GM03348 (cell line): ENCODE measurements at places on chromosomes 12 and 14.

DNA sequence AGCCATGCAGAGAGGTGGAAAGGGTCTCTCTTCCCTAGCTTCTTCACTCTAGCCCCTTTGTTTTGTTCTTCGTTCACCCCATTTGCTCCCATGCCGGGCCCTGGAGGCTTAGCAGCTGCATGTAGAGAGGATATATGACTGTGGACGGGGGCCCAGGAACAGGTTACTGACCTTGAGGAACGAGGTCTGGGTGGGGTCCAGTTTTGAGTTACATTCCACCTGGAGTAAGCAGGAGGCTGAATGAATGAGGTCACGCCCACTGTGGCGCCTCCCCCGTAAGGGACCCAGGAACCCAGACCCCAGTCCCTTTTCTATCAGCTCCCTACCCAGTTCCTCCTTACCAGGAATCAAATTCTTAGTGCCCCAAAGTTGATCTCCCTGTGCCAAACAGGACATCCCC, 6.6 kb downstream of the NDRG2 start:
- no peak for DNase-seq

DNA sequence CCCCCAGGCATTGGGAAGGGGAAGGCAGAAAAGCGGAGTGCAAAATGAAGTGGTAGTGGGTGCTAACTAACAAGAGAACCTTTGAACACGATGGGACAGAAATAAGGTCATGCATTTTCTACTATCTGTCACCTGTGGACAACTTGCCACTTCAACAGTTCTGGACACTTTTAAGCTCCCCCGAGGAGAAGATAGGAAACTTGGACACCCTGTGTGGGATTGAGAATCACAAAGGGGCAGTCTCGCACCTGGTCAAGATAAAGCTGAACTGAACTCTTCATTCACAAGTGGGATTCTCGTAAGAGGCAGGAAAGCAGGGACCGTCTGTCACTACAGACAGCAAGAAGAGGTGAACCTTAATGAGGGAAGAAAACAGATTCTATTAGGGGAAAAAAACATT, 51.6 kb downstream of the EIF2S3B start:
- DNase-seq: no peak

DNA sequence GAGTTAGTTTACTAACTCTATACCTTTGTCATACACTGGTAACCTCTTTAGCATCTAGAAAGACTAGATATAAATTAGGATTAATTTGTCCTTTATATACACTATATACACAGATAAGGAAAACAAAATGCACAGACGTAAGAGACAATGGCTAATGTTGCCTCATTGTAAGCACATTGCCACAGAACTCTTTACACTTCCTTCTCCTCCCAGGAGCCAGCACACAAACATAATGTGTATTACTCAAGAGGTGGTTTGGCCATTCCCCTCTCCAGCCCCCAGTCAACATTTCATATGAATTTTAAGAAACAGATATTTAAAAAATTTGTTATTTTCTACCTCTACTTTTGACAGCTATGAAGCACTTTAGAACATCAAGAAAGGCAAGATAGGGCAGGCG, 131.4 kb upstream of the OR4E1 start:
- DNase-seq: no peak

GRCh38 chr14:33986804-33987203, 35.9 kb upstream of the EGLN3 start:
- peak; percentile 43 for DNase-seq

GRCh38 chr12:108363165-108363564, 24.1 kb upstream of the CMKLR1 start:
- DNase-seq: no peak

- DNase-seq: no peak
Measured at GRCh38 chr14:32381869-32382268, 52.8 kb downstream of the AKAP6 start.

GRCh38 chr12:48000878-48001504, 3.3 kb downstream of the COL2A1 start:
- DNase-seq: peak; percentile 69

GRCh38 chr12:53775478-53776145, 23.8 kb upstream of the CISTR start:
- peak; percentile 27 for DNase-seq

GRCh38 chr12:69919495-69919894, 94.5 kb downstream of the MYRFL start:
- no peak for DNase-seq

DNA sequence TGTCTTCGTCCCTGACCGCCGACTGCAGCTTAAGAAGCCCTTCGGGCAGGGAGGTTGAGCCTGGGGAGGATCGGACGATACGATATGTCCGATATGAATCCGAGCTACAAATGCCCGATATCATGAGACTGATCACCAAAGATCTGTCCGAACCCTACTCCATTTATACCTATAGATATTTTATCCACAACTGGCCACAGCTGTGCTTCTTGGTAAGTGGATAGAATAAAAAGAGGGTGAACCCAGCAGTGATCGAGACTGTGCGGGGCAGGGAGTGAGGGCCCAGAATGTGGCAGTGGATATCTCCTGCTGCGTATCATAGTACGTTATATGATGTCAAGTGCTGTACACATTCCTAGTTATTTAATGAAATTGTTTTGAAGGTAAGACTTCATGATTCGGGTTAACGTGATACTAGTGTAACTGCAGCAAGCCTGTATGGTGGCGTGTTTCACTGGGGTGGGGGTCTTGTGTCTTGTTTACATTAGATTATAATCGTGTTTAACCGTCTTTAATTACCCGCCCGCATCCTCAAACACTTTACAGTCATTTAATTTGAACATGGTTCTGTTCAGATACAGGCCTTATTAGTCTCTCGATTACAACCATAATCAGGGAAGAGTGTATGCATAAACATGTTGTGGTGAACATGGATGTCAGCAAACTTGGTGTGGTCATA, 1.3 kb downstream of the NAA30 start:
- DNase-seq: peak; percentile 11

- DNase-seq: peak; percentile 57
Measured at GRCh38 chr12:51246254-51246853, 7.7 kb downstream of the DAZAP2 start.

- peak; percentile 72 for DNase-seq
Measured at GRCh38 chr14:50773632-50774541, 57.1 kb downstream of the NIN start.

DNA sequence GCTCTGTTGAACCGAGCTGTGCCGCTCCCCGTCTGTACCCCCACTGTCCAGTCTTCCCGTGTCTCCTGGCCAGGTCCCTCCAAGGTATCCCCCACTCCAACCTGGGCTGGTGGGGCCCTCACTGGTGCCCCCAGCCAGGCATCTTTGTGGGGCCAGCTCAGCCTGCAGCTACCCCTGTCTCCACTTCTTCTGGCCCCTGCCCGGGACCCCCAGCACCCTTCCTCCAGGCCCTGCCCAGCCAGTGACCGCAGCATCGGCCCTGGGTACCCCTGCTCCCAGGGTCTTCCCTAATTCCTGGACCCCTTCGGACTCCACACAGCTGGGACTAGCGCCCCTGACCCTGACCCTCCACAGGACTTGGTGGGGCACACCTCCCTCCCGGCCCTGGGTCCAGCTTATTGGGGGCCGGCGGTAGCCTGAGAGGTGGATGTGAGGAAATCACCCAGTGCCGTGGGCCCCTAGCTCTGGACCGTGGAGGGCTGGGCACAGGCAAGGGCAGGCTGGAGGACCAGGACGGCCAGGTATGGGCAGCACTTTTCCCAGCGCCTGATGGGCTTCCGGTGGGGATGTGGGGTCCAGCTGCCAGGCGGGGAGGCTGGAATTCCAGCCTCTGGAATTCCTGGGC, 4.1 kb upstream of the CRIP1 start:
- DNase-seq: no peak

- no peak for DNase-seq
Measured at GRCh38 chr12:27467641-27468040, 21.1 kb downstream of the SMCO2 start.

DNA sequence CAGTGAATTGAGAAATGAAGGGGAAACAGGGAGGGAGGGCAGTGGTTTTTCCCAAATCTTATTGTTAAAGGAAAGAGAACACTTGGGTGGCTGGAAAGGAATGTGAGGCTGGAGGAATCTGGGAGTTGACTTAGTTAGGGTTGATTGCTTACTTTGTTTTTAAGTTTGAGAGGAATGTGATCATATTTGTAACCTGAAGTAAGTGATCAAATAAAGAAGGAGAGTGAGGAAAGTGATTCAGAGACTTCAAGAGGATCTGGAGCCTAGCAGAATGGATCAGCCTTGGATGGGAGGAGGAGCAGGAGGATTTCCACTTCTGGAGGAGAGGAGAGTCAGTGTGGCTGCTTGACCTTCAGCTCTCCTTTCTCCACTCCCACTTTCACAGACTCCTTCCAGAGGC, 6.0 kb upstream of the LRP6 start:
- peak; percentile 73 for DNase-seq

GRCh38 chr12:26128168-26128567, 3.3 kb upstream of the BHLHE41 start:
- peak; percentile 25 for DNase-seq

GRCh38 chr14:24465368-24465767, 22.8 kb upstream of the SDR39U1 start:
- DNase-seq: no peak

DNA sequence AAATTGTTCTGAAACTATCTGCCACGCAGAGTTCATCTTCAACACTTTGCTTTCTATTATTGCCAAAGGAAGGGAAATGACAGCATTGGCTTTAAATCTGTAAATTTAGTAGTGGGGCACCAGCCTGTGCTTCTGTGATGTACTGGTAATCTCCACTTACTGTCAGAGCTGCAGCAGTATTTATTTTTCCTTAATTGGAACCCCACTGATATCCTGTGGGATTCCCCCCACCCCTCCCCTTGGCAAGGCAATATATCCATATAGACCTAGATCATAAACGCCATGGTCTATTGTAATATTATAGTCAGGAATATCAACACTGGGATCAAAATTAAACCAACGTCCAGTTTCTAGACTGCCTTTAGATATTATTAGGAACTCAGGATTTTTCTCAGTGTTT, 96.7 kb downstream of the RMST start:
- no peak for DNase-seq

- DNase-seq: peak; percentile 76
Measured at GRCh38 chr12:30691122-30691879, 4.4 kb downstream of the IPO8 start.

DNA sequence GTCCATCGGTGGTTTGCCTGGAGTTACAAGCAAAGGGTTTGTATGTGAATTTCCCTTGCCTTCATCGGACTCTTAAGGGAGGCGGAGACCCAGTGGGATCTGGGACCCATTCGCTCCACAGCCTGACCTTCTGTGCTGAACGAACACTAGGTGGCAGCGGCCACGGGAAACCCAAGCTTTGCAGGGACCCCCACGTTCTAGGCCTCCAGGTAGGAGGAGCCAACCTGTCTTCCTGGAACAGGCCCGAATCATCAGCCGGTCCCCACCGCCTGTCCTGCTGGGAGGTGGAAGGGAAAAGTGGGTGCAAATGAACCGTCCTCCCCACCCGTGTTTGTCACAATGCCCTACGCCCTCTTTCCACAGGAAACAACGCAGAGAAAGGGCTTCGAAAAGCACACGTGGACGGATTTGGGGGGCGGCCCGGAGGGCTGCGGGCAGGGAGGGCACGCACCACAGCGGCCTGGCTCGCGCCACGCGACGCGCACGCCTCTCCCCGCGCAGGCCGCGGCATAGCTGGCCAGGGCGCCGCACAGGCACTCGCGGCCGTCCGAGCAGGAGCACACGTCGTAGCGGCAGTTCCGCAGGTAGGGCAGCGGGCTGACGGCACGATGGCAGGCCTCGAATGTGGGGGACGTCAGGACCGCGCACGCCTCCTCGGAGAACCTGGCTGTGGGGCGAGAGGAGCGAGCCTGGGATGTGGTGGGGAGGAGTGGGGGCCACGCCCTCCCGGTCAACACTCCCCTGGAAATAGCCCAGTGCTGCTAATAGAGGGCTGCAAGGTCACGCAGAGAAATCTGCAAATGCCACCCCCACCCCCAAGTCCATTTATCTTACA, 67.8 kb downstream of the VWF start:
- no peak for DNase-seq

- DNase-seq: no peak
Measured at GRCh38 chr12:9273276-9273675, 65.1 kb upstream of the PZP start.

DNA sequence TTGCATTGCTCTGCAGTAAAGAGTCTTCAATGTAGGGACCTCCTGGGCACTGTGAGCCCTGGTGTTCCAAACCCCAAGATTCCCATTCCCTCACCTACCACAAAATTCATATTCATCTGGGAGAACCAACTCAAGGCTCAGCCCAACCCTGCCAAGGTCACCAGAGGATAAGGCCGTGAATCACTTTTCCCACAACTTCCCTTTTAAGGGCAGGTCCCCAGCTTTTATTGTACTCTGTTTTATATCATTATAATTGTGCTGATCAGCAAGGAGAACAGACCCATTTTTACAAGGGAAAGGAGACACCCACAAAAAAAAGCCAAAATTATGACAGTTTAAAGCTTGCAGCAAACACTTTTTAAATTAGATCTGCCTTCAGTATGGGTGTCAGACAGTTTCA, 363.0 kb upstream of the FKBP4 start:
- peak; percentile 68 for DNase-seq

DNA sequence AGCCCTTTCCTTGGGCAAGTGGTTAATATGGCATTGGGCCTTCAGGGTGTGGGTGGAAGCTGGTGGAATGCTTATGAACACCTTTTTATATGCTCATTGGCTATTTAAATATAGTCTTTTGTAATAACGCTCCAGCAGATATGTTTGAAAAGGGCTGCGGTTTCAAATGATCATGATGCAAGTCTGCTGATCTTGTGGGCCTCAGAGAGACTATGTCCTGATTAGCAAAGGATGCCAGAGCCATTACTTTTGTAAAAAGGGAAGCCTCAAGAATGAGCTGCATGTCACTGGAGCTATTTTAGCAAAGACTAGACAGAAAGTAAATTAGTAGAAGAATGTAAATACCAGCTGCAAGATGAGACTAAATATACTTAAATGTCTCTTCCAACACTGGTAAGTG, 200.5 kb downstream of the GXYLT1 start:
- peak; percentile 16 for DNase-seq

DNA sequence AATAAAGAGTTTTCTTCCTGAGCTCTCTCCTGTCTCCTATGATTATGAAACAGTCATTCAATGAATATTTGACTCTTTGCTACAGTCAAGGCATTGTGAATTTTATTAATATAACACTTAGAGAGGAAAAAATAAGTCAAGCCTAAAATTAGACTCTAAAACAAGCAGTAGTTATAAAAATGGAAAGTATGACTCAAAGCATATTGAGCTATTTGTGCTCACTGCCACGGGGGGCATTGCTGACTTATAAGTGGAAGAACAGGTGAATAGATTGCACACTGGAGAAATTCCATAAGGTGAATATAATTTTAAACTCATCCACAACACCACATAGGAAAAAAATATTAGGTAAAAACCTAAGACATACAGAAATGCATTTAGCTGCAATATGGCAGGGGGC, 87.7 kb upstream of the CCDC196 start:
- DNase-seq: no peak
